ENCODE measurements at places on chromosomes 2 and 18. TPM values are rescaled to one million over a fixed set of nuclear protein-coding genes. Genes with fewer than 3 reads are reported as not detected.

Gene MLPH
- total RNA-seq, result 195 TPM

Gene PTMA
- 348 TPM for total RNA-seq

Gene NIF3L1
- total RNA-seq, result 21.9 TPM

Gene COLEC12
- total RNA-seq, result 3.3 TPM

Gene ALK
- not detected for total RNA-seq

Gene SLC38A11
- total RNA-seq, result not detected

Gene ANTXR1
- 17.7 TPM for total RNA-seq

Gene MYO1B
- total RNA-seq, result 21.5 TPM

Gene MARCO
- total RNA-seq, result 8.2 TPM

Gene CROCC2
- 0.83 TPM for total RNA-seq

Gene CHRNG
- total RNA-seq, result not detected

Gene RAX
- total RNA-seq, result not detected

Gene GPR39
- total RNA-seq, result 14.7 TPM

Gene WDR75
- total RNA-seq, result 25.2 TPM

Gene ANKRD30BL
- not detected for total RNA-seq

Gene ANKRD30B
- total RNA-seq, result 2.5 TPM

Gene GPR45
- total RNA-seq, result not detected

Gene VSNL1
- total RNA-seq, result not detected

Gene NXPH2
- total RNA-seq, result not detected

Gene UPP2
- total RNA-seq, result not detected

Gene TMEM198
- total RNA-seq, result 25.5 TPM

Gene EFHD1
- 10.4 TPM for total RNA-seq

Gene ICOS
- total RNA-seq, result 1.2 TPM

Gene ZNF385B
- not detected for total RNA-seq

Gene NDUFB3
- total RNA-seq, result 45.7 TPM

Gene PARD6G
- 3.5 TPM for total RNA-seq

Gene MEP1B
- total RNA-seq, result 477 TPM

Gene AMMECR1L
- total RNA-seq, result 16.1 TPM

Gene MCFD2
- total RNA-seq, result 53.2 TPM

Gene COL3A1
- 81.7 TPM for total RNA-seq

Gene UGT1A5
- 15.0 TPM for total RNA-seq

Gene TCF7L1
- 2.4 TPM for total RNA-seq

Gene ALKAL2
- total RNA-seq, result 9.1 TPM

Gene IL1B
- not detected for total RNA-seq

Gene CGREF1
- 2.5 TPM for total RNA-seq

Gene ANAPC1
- 48.0 TPM for total RNA-seq

Gene CCT4
- total RNA-seq, result 61.9 TPM

Gene CRYGA
- not detected for total RNA-seq

Gene ANKRD29
- 18.2 TPM for total RNA-seq

Gene CRYBA2
- total RNA-seq, result 2.4 TPM

Gene MAP3K19
- not detected for total RNA-seq

Gene CPLX4
- not detected for total RNA-seq

Gene ALPG
- not detected for total RNA-seq

Gene CYBRD1
- total RNA-seq, result 72.6 TPM

Gene TCF23
- total RNA-seq, result not detected

Gene ASTL
- total RNA-seq, result not detected

Gene ALLC
- not detected for total RNA-seq

Gene TMEM247
- not detected for total RNA-seq

Gene VIT
- 1.2 TPM for total RNA-seq

Gene GAL3ST2
- total RNA-seq, result 0.80 TPM

Gene LBH
- 10.9 TPM for total RNA-seq

Gene ELP2
- total RNA-seq, result 74.6 TPM

Gene NOSTRIN
- 96.5 TPM for total RNA-seq

Gene RALBP1
- 40.2 TPM for total RNA-seq

Gene ABHD1
- total RNA-seq, result 2.8 TPM

Gene NDC80
- 0.54 TPM for total RNA-seq

Gene SERPINB7
- not detected for total RNA-seq

Gene MAL
- not detected for total RNA-seq
